ENCODE measurements at places on chromosomes 1 and 21. TPM values are rescaled to one million over a fixed set of nuclear protein-coding genes. Genes with fewer than 3 reads are reported as not detected.

GRCh38 chr1:46533179-46533864, 18.1 kb downstream of the KNCN start:
- peak; percentile 56 for DNase-seq

FAM72C gene
- total RNA-seq, result 10.9 TPM

UMODL1 gene
- 0.05 TPM for total RNA-seq

CR1 gene
- total RNA-seq, result 0.18 TPM

DNA sequence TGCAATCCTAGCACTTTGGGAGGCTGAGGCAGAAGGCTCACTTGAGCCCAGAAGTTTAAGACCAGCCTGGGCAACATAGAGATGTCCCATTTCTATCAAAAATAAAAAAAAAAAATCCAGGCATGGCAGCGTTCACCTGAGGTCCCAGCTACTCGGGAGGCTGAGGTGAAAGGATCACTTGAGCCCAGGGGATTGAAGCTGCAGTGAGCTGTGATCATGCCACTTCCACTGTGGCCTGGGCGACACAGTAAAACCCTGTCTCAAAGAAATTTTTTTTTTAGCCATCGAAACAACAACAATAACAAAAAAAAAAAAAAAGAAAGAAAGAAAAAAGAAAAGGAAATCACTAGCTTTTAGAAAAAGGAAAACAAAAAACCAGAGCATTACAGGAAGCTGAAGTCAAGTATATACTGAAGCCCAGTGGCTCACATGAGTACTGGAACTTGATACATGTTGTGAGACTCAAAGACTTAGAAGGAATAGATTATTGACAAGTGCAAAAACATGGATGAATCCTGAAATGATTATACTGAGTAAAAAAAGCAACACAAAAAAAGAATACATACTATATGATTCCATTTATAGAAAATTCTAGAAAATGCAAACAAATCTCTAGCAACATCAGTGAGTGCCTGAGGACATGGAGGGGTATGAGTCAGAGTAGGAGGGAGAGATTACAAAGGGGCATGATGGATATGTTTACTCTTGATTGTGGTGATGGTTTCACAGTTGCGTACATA, 6.1 kb upstream of the RABGAP1L start:
- DNase-seq, result no peak

DNA sequence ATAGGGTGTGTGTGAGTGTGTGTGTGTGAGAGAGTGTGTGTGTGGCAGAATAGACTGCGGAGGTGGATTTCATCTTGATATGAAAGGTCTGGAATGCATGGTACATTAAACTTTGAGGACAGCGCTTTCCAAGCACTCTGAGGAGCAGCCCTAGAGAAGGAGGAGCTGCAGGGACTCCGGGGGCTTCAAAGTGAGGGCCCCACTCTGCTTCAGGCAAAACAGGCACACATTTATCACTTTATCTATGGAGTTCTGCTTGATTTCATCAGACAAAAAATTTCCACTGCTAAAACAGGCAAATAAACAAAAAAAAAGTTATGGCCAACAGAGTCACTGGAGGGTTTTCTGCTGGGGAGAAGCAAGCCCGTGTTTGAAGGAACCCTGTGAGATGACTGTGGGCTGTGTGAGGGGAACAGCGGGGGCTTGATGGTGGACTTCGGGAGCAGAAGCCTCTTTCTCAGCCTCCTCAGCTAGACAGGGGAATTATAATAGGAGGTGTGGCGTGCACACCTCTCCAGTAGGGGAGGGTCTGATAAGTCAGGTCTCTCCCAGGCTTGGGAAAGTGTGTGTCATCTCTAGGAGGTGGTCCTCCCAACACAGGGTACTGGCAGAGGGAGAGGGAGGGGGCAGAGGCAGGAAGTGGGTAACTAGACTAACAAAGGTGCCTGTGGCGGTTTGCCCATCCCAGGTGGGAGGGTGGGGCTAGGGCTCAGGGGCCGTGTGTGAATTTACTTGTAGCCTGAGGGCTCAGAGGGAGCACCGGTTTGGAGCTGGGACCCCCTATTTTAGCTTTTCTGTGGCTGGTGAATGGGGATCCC, 18.3 kb upstream of the HDAC1 start:
- DNase-seq, result peak; percentile 86

GRCh38 chr1:171912509-171913175, 71.3 kb downstream of the DNM3 start:
- no peak for DNase-seq

ANKRD65 gene
- total RNA-seq, result not detected

DNA sequence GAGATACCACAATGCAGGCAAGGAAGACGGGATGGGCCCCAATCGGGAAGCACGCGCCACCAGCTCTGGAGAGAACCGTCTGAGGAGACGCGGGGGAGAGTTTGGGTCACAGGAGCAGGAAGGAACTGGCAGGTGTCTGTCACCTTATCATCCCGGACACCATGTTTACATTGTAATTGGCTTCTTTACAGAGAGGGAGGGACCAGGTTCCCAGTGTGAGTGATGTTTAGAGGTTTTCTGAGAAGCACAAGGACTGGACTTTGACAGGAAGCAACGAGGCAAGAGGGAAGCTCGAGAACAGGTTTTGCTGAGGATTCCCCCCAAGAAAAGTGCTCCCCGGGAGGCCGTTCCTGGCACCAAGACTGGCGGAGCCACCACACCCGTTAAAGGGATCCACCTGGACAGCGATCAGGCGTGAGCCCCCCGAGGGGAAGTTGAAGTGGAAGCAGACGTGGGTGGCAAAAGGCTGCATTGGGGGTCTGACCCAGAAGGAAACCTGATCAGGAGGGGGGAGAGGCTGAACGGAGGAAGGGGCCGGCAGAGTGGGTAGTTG, 957 bp downstream of the EPS15 start:
- peak; percentile 64 for DNase-seq

DNA sequence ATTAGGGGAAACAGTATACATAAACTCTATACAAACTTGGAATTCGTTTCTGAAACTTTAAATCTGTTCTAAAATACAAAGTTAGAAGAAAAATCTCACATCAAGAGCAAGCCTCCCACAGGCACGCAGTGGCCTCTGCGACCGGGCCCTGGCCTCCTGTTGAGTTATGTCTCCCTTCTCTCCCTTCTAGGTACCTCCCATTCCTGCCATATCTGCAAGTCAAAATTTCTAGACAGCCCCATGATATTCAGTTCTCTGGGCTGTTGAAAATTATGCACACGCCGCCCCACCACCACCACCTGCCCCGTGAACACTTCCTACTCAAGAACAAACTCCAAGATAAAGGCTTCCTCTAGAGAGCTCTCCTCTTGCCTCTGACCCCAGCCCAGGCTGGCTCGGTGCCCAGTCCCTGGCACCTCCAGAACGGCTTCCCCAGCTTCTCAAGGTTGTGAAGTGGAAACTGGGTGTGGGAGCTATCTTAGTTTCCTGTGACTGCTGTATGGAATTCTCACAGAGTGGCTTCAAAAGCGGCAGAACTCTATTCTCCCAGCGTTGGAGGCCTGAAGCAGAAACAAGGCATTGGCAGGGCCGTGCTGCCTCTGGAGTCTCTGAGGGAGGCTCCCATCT, 37.7 kb upstream of the LRP8 start:
- no peak for DNase-seq

DNA sequence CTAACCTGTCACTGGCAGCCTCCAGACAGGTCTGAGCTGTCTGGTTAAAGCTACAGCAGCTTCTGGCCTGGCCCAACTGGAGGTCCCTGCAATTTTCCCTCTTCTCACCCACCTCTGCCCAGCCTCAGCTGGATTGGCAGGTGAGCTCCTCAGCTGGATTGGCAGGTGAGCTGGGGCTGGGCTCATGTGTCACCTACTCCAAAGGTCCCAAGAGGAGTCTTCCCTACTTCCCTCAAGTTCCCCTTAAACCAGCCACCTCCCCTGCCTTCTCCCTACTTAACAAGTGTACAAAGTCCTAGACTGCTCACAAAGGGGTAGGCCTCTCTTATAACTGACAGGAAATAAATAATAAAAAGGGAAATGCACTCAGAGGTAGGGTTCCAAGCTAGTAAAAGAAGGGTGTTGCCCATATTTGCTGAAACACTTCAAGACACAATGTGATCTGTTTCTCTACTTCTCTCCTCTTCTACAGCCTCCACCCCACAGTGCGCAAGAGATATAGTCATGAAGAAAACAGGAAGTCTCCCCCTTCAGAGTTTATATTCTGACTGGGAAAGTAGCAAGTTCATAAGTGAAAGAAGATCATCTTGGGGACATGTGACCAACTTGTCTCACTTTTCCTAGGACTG, at the start of gene GPA33:
TSS of gene GPA33 (minus strand) at position 64 of the 629 bp plus-strand sequence. CDS start 90 bp downstream, outside the sequence.
- DNase-seq, result no peak

GRCh38 chr21:9738527-9738926, 782.9 kb upstream of the TPTE start:
- no peak for DNase-seq

- peak; percentile 75 for DNase-seq
These were observed 68.9 kb downstream of the TENT5C start for GRCh38 chr1:117674521-117675400.
